Fibroblast of villous mesenchyme (primary cell): ENCODE measurements at places on chromosomes 6 and 20. TPM values are rescaled to one million over a fixed set of nuclear protein-coding genes. Genes with fewer than 3 reads are reported as not detected.

DNA sequence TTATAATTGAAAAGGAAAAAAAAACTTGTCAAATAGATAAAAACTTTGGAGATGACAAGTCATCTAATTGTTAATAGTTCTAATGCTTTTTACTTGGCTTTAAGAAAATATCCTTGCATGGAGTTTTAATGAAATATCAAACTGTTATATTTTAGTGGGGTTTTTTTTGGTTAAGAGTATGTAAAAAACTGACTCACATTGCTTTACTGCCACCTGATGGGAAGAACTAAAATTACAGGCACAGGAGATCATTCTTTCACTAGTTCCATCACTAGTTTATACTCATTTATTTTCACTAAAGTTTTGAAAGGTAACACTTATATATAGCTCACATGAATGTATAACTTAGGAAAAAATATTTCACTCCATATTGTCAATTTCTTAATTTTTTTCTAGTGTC, 309.1 kb downstream of the LMBRD1 start:
- DNase-seq = no peak

- no peak for DNase-seq
These were observed 30.5 kb upstream of the RIPK1 start for GRCh38 chr6:3037638-3038365.

- DNase-seq = no peak
These were observed 32.7 kb upstream of the COL21A1 start for GRCh38 chr6:56280126-56280525.

GRCh38 chr6:138287144-138287955, 69.1 kb upstream of the PBOV1 start:
- DNase-seq = peak; percentile 7

GRCh38 chr6:25403150-25403549, 124.0 kb downstream of the CARMIL1 start:
- no peak for DNase-seq

GRCh38 chr6:44273617-44274016, 3.4 kb downstream of the TMEM151B start:
- DNase-seq = no peak

- no peak for DNase-seq
These were observed 114.6 kb downstream of the LCA5 start for GRCh38 chr6:79422666-79423065.

PRR18 gene
- under 0.01 TPM in 1 of 2 replicates, not detected in the other for total RNA-seq
